Hematopoietic multipotent progenitor cell (in vitro differentiated cells): ENCODE measurements at places on chromosomes 16 and 17.

GRCh38 chr16:49858200-49859124 is 2.5 kb upstream of the ZNF423 start:
- no peak for DNase-seq

DNA sequence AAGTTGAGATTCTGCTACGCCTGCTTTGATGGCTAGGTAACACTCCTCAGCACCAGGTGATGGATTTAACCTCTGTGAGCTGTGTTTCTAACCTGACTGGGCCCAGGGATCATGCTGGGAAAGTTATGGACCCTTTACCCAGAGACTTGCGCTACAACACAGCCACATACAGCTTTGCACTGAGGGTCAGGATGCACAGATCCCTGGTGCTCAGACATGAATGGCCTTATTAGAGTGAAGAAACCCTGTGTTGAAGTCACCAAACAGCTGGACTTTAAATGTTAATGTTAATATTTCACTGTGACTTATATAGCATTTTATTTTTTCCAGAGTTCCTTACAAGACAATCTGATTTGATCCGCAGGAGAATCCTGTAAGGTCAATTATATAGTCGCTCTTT is 114.3 kb downstream of the MSI2 start:
- DNase-seq, result no peak

DNA sequence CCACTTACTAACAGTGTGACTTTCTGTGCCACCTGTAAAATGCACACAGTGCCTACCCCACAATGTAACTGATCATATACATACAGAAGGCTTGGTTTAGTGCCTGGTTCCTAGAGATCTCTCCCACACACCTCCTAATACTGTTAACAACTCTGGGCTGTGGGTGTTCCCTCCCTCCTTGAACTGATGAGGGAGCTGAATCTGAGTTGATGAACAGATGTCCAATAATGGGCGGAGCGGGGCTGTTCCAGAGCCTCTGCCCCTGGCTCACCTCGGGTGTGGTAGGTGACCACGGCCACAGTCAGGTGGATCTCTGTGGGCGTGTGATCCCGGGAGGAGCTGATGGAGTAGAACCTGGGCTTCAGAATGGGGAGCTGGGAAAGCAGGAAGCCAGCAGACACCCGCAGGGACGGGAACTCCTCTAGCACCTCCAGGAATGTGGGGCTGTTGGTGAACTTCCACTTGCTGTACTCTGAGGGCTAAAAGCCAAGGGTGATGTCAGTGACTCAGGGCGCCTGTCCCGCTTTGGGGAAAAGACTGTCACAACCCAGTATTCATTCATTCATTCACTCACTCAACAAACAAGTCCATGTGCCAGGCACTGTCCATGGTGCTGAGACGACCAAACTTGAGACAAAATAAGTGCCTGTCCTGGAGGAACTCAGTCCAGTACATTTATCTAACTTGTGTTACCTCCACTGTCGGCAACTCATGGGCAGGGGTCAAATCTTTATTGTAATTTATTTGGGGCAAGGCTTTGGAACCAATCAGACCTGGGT is 37.6 kb downstream of the NOS2 start:
- DNase-seq, result no peak

DNA sequence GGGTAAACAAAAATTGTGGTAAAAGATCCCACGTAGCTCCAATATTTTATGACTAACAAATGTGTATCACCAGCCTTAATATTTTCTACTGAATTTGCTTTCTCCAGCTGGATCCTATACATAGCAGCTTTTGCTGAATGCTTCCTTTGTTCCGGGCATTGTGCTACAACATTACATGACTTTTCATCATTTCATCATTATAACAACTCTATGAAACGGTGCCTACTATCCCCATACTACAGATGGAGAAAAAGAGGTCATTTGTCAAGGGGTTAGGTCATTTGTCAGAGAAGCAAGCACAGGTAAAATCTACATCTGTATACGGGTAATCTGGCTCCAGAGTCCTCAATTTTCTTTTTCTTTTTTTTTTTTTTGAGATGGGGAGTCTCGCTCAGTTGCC is 74.3 kb downstream of the KANSL1 start:
- DNase-seq, result no peak

DNA sequence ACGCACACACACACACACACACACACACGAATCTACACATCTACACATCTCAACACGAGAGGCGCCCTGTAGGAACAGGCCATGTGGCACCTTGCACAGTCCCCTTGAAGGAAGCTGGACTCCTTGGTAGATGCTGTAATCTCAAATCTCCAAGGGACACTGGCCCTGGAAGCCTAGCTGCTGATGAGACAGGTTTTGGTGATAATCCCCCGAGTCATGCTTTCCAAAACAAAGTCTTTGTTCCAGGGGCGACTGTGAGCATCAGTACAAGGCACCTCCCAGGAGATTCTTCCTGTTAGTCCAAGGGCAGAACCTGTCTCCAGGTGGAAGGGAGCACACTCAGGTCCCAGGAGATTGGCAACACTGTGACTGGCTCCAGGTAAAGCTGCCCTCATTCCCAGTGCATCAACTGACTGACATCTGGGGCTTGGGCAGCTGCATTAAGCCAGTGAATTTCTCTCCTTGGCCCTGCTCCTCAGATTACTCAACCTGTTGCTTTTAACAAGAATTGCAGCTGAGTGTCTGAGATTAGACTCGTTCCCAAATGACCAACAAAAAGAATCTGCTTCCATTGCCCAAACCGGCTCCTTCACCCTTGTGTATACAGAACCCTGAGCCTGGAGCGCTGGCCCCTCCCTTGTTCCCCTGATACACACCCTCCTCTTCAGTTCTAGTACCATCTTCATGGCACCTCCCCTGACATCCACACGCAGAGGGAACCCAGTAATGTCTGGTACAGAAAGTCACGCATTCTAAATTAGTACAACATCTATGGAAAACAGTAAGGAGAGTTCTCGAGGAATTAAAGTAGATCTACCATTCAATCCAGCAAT is 13.9 kb upstream of the TNRC6C start:
- no peak for DNase-seq

- no peak for DNase-seq
These were observed 104.9 kb downstream of the CEP112 start for GRCh38 chr17:66087073-66087472.

DNA sequence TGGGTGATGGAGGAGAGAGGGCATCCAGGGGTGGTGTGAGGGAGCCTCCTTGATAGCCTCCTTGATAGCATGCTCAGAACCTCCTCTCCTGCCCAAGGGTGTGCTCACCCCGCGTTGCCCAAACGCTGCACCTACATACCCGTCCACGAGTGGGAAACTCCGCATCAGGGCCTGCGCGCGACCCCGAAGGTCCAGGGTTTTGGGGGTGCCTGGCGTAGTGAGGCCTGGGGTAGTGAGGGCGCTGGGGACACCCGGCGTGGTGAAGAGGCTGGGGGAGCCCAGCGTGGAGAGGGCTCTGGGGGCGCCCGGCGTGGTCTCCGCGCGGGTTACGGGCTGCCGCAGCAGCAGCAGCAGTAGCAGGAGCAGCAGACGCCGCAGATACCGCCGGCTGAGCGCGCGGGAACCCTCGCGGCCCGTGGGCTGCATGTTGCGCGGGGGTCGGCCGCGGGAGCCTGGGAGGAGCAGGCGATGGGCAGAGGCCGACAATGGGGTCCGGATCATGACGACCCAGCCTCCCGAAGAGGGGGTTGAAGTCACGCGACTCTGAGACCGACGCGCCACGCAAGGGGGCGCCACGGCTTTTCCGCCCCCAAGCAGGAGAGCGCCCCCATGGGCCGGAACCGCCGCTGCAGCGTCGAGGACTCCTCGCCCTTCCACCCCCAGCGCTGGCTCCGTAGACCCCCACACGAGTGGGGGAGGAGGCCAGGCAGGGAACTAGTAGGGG is at the start of gene DPEP3:
TSS of gene DPEP3 (minus strand) at position 545 of the 724 bp plus-strand sequence. CDS start at position 426, 119 bp downstream.
- DNase-seq, result peak; percentile 49

GRCh38 chr17:16888413-16889087 is 83.4 kb downstream of the TNFRSF13B start:
- DNase-seq, result no peak

- DNase-seq, result no peak
These were observed 6.2 kb downstream of the MEAK7 start for GRCh38 chr16:84498223-84498610.

DNA sequence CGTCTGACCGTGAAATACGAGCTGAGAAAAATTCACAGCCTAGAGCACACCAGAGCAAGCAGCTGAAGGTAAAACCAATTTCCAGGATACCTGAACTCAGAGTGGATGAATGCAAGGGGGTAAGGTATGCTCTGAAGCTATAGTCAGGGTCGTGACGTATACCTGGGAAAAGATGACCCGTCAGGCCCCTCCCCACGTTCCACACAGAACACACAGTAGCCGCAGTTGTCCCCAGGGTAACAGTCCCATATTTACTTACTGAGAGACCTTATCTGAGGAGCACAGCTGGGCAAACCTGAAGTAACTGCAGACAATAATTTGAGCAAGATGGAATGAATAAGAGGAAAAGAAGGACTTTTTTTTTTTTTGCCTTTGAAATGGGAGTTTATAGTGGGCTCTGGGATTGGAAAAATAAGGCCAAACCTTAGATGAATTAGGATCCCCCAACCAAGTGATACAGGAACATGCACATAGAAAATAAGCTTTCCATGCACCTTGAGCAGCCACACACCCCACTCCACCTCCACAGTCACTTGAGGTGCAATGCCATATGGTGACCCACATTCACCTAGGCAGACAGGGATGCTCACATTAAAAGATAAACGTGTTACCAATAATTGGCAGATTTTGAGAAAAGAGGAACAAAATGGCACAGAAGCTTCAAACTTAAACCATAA is 38.0 kb downstream of the ABCA6 start:
- no peak for DNase-seq

DNA sequence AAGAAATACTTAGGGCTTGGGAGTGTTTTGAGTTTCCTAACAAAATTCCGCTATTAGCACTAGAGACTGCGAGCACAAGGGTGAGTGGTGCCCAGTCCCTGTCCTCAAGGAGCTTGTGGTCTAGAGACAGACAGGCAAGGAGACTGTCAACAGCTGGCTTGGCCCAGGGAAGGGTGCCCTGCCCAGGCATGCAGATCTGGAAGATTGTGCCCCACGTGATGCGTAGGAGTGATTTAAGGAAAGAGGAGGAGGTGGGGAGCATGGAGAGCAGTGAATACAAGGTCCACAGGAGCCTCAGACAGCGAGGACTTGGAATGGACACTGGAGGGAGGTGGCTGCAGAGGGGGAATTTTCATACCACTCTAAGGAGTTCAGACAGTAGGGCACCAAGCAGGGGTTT is 25.0 kb downstream of the SCPEP1 start:
- DNase-seq, result no peak

DNA sequence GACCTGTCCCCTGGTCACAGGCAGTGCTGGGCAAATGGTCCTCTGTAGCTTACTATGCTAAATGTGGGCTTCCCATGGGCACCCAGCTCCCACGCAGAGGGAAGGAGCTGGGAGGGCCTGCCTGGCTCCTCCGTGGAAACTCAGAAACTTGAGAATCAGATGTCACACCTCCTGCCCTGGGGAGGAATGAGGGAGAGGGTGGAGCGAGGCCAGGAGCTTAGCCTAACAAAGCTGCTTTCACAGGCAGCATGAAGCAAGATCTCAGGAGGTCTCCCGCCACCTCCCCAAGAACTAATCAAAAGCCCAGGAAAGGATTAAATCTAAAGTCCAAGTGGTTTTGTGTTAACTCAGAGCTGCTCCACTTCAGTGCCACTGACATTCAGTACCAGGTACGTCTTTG is 33.6 kb upstream of the XYLT2 start:
- no peak for DNase-seq

DNA sequence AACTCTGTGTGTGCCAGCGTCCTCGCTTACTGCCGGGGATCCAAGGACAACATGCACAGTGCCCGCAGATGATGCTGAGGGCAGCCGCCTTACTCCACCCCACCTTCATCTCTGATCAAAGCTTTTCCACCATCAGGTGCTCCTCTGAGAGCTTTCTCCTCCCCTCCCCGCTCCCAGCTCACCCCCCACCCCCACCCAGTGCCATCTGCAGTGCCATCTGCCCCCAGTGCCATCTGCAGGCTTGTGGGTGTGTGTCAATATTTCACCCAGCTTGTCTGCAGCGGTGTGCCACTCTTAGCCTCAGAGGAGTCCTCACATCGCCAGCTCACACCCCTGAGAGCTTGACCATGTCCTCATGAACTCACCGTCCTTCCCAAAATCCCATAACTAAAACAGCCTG is 98.2 kb upstream of the NOL11 start:
- no peak for DNase-seq

- DNase-seq, result no peak
These were observed 16.3 kb downstream of the SOX9 start for GRCh38 chr17:72137161-72137560.

DNA sequence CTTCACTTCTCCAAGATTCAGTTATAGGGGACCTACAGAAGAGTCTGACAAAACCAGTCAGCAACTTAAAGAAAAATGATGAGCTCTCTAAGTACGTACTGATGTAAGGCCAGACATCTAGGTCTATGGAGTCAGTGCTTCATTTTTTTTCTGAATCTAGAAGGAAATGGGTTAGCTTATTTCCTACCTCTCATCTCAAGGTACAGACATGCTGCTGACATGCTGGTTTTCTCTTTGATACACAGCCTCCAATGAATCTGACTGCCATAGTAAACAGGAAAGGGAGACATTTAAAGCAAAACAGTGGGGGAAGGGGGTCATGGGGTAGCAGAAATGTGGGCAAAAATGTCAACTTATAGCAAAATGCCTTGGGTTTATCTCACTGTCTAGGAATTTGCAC is 16.4 kb downstream of the CDR2 start:
- DNase-seq, result no peak
